Activated T-helper 17 cell treated with anti-CD3 and anti-CD28 coated beads, Interleukin-2, amount 50 U/mL, for 72 hours (primary cell): ENCODE measurements at places on chromosomes 6 and 20.

DNA sequence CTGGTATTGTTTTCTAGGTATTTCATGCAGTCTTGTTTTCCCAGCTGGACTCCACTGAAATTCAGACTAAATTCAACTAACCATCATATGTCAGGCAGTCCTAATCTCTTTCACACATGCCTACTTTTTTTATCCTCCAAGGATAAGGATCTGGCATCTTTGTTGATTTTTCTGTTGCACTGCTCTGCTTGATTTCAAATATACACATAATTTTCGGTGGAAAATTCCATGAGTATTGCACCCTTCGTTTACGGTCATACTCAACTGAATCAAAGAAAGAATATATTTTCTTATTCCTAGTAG, 64.8 kb upstream of the UNC93A start:
- no peak for ATAC-seq

DNA sequence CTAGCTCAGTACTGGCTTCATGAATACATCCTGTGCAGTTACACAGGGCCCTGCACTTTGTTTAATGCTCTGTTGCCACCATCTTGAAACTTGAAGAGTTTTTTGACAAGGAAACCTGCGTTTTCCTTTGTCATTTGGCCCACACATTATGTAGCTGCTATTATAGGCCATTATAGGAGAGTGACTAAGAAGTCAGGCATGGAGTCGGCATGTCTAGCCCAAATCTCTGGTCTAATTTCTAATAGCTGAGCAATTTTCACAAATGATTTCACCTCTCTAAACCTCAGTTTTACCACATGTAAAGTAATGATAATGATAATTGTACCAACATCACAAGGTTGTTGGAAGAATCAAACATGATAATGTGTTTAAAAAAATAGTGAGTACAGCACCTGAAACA, 67.1 kb upstream of the MYLIP start:
- ATAC-seq = no peak

- no peak for ATAC-seq
Measured at GRCh38 chr20:56801971-56802755, 173.1 kb downstream of the TFAP2C start.

DNA sequence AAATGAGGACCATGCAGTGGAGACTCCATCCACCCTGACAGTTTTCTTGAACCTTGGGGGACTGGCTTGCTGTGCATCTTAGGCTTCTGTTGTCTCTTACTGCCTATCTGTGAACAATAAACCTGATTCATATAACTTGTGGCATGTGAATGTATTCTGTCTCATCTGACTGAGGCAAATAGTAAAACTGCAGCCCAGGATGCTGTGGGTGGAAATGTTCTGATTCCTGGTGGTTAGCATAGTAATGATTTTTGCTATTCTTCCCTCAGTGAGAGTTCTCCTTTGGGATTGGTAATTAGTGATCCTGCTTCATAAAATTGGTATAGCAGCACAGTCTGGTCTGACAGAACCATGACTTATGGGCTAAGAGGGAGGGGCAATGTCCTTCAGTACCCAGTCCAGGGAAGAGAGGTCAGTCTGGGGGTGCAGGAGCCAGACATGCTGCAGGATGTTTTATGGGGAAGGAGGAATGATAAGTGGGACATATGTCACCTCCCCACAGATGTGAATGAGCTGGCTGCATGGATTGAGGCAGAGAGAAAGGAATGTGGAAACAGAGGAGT, 147.1 kb downstream of the OR2B2 start:
- no peak for ATAC-seq

- no peak for ATAC-seq
Measured at GRCh38 chr20:52684176-52684575, 288.0 kb upstream of the TSHZ2 start.

DNA sequence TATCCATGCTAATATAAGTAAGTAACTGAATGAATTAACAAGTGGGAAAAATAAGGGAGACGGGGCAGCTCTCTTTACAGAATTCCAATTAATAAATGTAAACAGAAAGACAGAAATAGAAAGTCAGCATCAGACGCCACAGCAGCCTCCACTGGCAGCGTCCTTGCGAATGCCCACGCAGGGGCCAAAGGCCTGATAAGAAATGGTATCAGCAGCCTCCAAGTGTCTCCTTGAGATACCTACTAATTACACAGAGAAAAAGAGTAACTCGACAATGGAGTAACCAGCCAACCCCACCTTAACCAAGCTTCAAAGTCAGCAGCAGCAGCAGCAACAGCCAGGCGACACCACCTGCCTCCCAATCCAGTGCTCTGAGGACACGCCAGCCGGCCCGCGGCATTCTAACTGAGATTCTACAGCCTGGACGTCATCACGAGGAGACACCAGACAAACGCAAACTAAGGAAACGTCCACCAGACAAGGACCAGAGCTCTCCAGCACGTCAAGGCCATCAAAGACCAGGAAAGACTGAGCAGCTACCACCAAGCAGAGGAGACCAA, 78.8 kb downstream of the TAF4 start:
- ATAC-seq = no peak

GRCh38 chr6:47897247-47897646, 115.4 kb downstream of the OPN5 start:
- no peak for ATAC-seq
